ENCODE measurements at places on chromosomes 5 and 9. TPM values are rescaled to one million over a fixed set of nuclear protein-coding genes. Genes with fewer than 3 reads are reported as not detected.

- DNase-seq: no peak
- H3K36me3 ChIP-seq: peaks cover 12% of the 10 kb centered on the region
- H3K27ac ChIP-seq: no peak overlapping the region
- H3K4me3 ChIP-seq: no peak overlapping the region
These were observed 42.1 kb upstream of the ELOVL7 start for GRCh38 chr5:60886158-60886557.

DNA sequence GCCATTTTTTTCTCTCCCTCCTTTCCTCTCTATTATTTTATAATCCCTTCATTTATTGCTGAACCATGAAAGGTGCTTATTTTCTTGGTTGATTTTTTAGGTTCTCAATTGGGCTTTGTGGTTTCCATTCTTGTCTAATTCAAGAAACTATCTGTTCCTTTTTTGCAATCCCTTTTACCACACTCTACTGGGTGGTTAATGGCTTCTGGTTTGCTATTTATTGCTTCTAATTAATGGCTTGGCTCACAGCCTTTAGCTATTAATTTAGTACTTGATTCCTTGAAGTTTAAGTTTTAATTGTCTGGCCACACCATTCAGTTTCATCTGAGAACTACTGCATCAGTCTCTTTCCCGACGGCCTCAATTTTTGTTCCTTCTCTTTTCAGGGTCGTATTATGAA is 5.6 kb downstream of the FRRS1L start:
- peaks cover 3% of the 10 kb centered on the region for H3K4me1 ChIP-seq
- DNase-seq: no peak
- H3K4me3 ChIP-seq: no peak overlapping the region

DNA sequence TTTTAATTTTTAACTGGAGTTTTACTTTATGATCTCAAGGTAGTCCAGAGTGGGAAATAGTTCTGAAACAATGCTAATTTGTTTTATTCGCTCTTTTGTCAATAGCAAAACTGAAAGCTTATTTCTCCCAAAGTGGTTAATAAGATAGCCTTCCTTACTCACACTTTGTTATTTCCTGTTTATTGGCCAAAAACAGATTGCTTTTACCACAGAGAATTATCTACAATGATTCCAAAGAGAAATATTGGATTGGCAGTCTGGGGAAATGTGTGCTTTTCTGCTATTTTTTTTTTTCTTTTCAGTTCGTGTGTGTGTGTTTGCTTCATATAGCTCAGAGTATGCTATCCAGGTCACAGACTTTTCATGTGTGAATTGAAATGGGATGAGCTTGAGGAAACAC is 756.7 kb upstream of the RGMB start:
- no peaks in the 10 kb centered on the region for H3K36me3 ChIP-seq
- no peak overlapping the region for H3K27ac ChIP-seq
- no peaks in the 10 kb centered on the region for H3K4me1 ChIP-seq

GRCh38 chr5:73431204-73431851 is 17.2 kb downstream of the FOXD1 start:
- H3K27ac ChIP-seq: no peak overlapping the region
- peaks cover 6% of the 10 kb centered on the region for H3K27me3 ChIP-seq
- DNase-seq: no peak
- H3K4me1 ChIP-seq: peaks cover 4% of the 10 kb centered on the region

NMUR2 gene
- total RNA-seq: not detected

RGS14 gene
- total RNA-seq: 21.8 TPM

CCL21 gene
- not detected for total RNA-seq

OXCT1 gene
- 6.5 TPM for total RNA-seq

ERCC8 gene
- 15.3 TPM for total RNA-seq
